Neural crest cell (in vitro differentiated cells): ENCODE measurements at places on chromosomes 3 and 15. TPM values are rescaled to one million over a fixed set of nuclear protein-coding genes. Genes with fewer than 3 reads are reported as not detected.

Gene TGM4
- total RNA-seq = not detected in 2 replicates

DNA sequence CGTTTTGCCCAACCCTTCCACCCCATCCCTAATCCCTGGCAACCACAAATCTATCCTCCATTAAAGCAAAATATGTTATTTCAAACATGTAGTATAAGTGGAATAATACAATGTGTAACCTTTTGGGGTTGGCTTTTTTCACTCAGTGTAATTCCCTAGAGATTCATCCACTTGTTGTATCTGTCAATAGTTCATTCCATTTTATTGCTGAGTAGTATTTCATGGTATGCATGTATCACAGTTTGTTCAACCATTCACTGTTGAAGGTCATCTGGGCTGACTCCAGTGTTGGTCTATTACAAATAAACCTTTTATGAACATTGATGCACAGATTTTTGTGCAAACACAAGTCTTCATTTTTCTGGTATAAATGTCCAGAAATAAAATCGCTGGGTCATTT is 38.8 kb downstream of the BSN start:
- DNase-seq = no peak
- H3K27me3 ChIP-seq = no peaks in the 10 kb centered on the region
- no peak overlapping the region for H3K27ac ChIP-seq
- peaks cover 3% of the 10 kb centered on the region for H3K4me1 ChIP-seq
- no peak overlapping the region for H3K4me3 ChIP-seq

Gene PRICKLE2
- total RNA-seq = 11.8 and 12.9 TPM in 2 replicates

DNA sequence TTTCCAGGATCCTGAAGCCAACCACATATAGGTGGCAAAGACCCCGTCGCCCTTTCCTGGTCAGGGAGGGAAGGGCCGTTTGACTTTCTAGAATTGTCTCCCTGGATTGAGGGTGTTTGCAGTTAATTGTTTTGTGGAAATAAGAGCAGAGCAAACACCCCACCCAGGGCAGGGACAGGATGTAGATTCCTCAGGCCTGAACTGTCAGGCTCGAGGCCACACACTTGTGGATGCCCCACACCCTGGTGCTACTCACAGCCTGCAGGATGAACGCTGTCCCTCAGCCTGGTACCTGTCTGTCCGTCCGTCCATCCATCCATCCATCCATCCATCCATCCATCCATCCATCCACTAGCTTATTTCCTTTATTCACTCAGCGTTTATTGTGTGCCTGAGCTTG is 29.9 kb upstream of the FLNB start:
- H3K27me3 ChIP-seq = no peaks in the 10 kb centered on the region
- H3K4me3 ChIP-seq = no peak overlapping the region
- H3K27ac ChIP-seq = no peak overlapping the region
- no peak for DNase-seq
- H3K4me1 ChIP-seq = peaks cover 14% of the 10 kb centered on the region
- H3K36me3 ChIP-seq = no peaks in the 10 kb centered on the region

DNA sequence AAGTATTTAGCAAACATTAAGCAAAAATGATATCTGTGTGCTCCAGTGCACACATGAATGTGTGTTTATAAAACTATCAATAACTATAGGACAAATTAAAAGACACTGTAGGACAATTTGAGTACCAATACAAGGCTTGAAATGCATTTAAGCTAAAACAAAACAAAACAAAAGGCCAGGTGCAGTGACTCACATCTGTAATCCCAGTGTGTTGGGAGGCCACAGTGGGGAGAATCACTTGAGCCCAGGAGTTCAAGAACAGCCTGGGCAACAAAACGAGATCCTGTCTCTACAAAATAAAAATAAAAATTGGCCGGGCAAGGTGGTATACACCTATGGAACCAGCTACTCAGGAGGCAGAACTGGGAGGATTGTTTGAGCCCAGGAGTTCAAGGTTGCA is 50.7 kb downstream of the CSNK1G1 start:
- no peaks in the 10 kb centered on the region for H3K27me3 ChIP-seq
- H3K27ac ChIP-seq = no peak overlapping the region
- no peak for DNase-seq
- no peak overlapping the region for H3K4me3 ChIP-seq

Gene GATA2
- total RNA-seq = 0.30 and 0.52 TPM in 2 replicates

Gene MAGI1
- 47.7 and 49.8 TPM in 2 replicates for total RNA-seq

- H3K4me1 ChIP-seq = no peaks in the 10 kb centered on the region
- H3K36me3 ChIP-seq = peaks cover 3% of the 10 kb centered on the region
- H3K27me3 ChIP-seq = no peaks in the 10 kb centered on the region
These were observed 14.6 kb downstream of the ZNF860 start for GRCh38 chr3:31996195-31996594.

Gene SCAANT1
- not detected in 2 replicates for total RNA-seq

Gene GOLGA8T
- total RNA-seq = 0.47 and 0.71 TPM in 2 replicates

- no peak overlapping the region for H3K4me3 ChIP-seq
- H3K27me3 ChIP-seq = no peaks in the 10 kb centered on the region
- H3K4me1 ChIP-seq = peaks cover 34% of the 10 kb centered on the region
- no peak for DNase-seq
- no peak overlapping the region for H3K27ac ChIP-seq
These were observed 23.3 kb downstream of the TGFBR2 start for GRCh38 chr3:30629746-30630145.

GRCh38 chr3:152328841-152329240 is 60.1 kb downstream of the MBNL1 start:
- H3K27me3 ChIP-seq = no peaks in the 10 kb centered on the region
- H3K36me3 ChIP-seq = peaks cover 10% of the 10 kb centered on the region
- no peak for DNase-seq
- H3K4me3 ChIP-seq = no peak overlapping the region
- H3K4me1 ChIP-seq = peaks cover 10% of the 10 kb centered on the region
